ENCODE measurements at places on chromosomes 16 and 17.

DNA sequence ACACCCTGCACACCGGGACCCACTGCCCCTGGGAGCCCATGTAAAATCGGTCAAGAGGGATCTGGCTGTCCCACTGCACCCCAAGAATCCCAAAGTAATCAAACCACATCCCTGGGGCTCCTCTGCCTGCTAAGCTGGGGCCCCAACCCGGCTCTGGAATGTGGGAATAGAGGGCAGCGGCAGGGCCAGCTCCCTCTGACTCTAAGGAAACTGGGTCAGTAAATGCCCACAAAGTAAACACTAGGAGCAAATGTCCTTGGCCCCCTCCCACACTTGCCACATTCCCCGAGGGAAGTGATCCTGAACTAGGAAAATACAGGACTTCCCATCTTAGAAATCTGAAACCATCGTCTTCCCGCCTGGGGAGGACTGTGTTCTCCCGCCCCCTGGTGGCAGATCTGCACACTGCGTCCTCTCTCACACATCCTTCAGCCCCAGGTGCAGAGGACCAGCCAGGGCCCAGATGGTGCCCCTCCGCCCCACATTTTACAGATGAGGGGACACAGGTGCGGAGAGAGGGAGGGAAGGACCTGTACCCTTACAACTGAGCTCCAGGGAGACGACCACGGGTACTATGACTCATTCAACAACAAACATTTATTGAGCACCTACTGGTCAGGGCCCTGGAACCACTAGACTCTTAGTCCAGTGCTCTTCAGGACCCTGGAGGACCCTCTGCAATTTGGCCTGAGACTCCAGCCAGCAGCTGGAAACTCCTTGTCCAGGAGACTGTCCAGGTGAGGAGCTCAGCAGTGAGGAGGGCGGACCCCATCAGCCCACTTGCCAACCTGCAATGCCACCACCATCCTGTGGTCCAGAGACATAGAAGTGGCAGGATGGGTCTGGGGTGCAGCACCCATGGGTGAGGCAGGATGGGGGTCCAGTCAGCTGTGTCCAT lies 10.1 kb downstream of the P3H4 start:
- peak; percentile 87 for DNase-seq

DNA sequence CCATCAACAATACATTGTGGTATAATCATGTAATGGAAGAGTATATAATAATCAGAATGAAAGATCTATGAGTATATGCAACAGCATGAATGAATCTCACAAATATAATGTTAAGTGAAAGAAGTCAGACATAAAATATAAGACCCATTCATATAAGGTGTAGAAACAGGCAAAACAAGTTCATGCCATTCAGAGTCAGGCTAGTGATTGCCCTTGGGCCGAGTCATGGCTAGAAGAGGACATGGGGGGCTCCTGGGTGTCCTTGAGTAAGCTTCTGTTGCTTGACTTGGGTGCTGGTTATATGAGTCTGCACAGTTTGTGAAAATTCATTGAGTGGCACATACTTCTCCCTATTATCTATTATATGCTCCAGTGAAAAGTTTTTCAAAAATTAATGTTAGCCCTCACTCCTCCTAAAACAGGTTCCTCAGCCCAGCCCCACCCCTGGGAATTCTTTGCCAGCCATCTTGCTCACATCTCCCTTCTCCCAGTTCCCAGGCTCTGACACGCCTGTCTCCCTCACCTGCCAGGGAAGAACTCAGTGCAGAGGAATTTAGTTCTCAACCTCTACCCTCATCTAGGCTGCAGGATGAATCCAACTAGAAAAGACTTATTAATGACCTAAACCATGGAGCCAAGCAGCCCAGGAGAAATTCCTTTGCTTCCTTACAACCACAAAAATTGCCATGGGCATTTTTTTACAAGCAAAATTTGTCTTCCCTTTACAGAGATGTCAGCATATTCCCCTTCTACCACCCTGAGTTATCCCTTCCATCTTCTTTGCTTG lies 52.4 kb upstream of the NFAT5 start:
- DNase-seq = no peak

- DNase-seq = peak; percentile 78
Measured at GRCh38 chr17:46770818-46771560, 47.5 kb downstream of the WNT3 start.

DNA sequence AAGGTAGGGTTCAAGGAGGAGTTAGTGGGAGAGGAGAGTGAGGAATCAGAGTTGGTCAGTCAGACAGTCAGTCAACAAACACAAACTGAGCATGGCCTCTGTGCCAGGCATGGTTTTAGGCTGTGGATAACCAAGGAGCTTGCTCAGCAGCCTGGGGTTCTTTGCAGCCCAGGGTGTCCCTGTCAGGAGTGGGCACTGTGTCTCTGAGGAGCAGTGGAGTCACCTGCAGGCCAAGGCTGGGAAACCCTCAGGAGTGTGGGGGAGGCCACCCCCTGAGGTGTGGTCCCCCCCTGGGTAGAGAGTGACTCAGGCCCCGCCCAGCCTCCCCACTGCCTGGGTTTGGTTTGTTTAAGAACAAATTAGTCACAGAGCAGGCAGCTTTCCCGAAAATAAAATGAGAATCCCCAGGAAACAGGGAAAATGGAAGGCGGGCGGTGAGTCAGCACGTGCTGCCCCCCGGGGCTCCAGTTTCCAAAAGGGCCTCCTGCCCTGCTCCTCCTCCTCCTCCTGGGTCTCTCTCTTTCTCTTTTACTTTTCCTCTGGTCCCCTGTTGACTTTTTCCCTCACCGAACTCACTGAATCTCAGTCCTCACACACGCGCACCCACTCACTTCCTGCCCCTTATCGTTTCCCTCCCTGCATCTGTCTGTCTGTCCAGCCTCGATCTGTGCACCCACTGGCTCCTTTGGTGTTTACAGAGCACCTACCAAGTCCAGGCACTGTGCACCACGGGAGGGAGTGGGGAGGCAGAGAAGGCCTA lies 44.3 kb downstream of the SOCS3 start:
- DNase-seq = no peak

- no peak for DNase-seq
Measured at GRCh38 chr16:65662256-65662655, 540.4 kb upstream of the CDH11 start.

GRCh38 chr17:57016764-57017116 lies 38.8 kb downstream of the SCPEP1 start:
- no peak for DNase-seq

- no peak for DNase-seq
Measured at GRCh38 chr17:64639516-64639915, 22.6 kb downstream of the SMURF2 start.

- peak; percentile 17 for DNase-seq
Measured at GRCh38 chr16:24755201-24755874, 25.9 kb downstream of the TNRC6A start.

DNA sequence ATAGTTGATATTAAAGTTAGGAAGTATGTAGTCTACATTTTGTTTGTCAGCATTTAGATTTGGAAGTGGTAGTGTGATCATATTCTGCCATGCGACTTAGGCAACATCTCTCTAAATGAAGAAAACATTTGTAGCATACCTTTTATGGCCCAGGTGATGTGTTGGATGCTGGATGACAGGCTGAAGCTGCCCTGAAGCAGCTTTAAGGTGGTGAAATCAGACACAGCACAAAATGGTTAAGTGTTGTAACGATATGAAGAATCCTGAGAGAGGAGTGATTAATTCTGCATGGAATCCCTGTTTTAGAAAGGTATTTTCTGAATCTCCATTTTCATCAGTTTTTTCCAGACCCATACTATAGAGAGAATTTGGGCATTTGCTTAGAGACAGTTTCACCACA lies 28.3 kb downstream of the AATF start:
- DNase-seq = no peak

- DNase-seq = peak; percentile 61
Measured at GRCh38 chr16:11632455-11632939, 35.8 kb upstream of the SNN start.

GRCh38 chr17:16942141-16943031 lies 29.5 kb downstream of the TNFRSF13B start:
- no peak for DNase-seq

GRCh38 chr16:89046491-89046890 lies 47.2 kb upstream of the ACSF3 start:
- no peak for DNase-seq

DNA sequence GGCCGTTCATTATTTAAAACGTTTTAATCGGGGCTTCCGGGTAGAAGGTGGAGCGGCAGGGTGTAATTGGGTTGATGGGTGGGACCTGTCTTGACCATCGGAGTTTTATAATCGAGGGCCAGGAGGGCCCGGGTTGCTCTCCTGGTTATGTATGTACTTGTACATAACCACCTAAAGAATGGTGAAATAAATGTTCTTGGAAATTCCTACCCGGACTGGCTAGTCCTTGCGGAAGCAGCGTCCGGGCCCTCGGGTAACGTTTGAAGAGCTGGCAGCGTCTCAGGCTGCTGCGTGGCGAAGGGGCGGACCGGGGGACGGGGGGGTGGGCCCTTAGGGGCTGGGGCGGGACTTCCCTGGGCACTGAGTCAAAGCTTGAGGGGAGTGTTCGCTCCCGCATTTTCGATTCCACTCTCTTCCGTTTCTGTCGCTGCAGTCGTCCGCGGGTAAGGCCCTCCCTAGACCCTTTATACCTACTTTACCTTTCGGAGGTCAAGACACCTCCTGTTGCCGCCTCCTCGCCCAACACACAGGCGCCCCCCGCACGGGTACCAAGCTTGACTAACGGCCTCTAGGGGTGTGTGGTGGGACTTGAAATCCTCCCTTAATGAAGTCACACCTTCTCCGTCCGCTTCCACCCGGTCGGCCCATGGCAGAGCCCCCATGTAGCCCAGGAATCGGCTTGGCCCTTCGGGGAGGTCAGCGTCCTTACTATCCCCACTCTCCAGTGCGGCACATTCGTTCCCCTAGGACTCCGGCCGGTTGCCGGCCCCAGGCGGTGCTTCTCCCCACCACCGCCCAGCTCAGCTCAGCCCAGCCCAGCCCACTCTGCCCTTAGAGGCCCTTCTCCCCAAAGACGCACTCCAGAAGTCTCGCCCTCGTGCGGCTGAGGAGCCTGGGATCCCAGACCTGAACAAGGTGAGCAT lies at the start of gene TMEM106A:
Gene TMEM106A (plus strand): TSS at position 396 of the 923 bp plus-strand sequence. CDS start 1,167 bp downstream, outside the sequence.
- peak; percentile 82 for DNase-seq

DNA sequence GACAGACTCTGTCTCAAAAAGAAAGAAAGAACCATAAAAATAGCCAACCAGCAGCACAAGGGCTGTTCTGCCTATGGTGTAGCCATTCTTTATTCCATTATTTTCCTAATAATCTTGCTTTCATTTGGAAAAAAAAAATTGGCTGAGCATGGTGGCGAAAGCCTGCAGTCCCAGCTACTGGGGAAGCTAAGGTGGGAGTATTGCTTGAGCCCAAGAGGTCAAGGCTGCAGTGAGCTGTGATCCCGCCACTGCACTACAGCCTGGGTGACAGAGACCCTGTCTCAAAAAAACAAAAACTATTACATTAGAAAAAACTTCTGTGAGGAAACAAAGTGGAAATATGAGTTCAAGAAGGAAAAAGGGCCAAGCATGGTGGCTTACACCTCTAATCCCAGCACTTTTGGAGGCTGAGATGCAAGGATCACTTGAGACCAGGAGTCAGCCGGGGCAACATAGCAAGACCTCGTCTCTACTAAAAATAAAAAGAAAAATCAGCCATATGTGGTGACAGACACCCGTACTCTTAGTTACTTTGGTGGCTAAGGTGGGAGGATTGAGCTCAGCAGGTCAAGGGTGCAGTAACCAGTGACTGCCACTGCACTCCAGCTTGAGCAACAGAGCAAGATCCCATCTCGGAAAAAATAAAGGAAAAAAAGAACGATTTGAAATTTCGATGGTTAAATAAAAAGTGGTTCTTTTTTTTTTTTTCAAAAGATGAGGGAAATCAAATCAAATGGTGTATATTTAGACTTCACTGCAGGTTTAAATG lies 2.5 kb downstream of the DCAKD start:
- no peak for DNase-seq

GRCh38 chr17:40122136-40122998 lies 596 bp downstream of the MSL1 start:
- peak; percentile 79 for DNase-seq

- DNase-seq = peak; percentile 69
Measured at GRCh38 chr16:70694088-70694867, 8.4 kb upstream of the MTSS2 start.

GRCh38 chr16:68902003-68902968 lies 59.0 kb downstream of the TANGO6 start:
- DNase-seq = peak; percentile 75

DNA sequence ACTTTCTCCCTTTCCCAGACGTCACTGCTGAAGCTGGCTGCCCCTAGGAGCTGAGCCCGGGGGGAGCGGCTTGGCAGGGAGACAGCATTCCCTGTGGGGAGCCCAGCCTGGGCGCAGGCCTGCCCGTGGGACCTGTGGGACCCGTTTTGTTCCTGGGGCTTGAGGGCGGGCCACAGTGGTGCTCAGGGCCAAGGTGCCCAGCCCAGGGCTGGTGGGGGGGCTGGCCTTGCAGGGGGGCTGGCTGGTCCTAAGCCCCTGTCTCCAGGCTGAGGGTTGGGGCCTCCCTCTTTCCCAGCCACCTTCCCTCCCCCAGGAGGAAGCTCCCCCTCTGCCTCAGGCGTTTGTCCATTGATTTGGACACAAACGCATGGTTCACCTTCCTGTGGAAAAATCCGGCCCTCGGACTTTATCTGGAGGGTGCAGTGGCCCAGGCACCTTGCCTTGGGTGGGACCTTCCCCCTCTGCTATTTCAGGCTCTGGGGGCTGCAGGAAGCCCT lies 4.4 kb downstream of the NHERF2 start:
- DNase-seq = no peak

DNA sequence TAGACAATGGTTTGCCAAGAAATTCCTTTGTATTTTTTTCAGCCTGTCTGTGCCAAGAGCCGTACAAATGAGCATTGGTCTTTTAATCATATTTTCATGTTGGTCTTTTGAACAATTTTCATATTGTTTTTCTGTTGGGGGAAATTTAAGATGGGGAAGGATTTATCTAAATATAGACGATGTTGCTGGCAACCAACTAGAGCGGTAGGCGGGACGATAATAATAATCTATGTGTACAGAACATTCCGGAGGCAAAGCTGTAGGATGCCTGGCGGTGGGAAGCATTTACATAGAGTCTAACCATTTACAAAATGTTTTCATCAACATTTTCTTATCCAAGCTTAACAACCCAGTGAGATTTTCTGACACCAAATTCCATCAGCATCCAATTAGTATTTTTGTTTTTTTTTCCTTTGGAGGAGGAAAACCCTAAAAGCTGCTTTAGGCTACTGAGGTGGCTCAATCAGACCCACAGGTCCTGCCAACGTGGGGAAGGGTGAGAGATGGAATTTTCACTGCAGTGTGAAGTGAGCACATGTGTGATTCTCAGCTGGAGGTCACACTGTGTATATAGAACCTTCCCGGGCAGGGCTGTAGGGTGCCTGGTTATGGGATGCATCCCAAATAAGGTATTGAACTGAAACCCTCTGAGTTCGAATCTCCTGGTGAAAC lies 11.7 kb upstream of the SEC14L1 start:
- DNase-seq = no peak

DNA sequence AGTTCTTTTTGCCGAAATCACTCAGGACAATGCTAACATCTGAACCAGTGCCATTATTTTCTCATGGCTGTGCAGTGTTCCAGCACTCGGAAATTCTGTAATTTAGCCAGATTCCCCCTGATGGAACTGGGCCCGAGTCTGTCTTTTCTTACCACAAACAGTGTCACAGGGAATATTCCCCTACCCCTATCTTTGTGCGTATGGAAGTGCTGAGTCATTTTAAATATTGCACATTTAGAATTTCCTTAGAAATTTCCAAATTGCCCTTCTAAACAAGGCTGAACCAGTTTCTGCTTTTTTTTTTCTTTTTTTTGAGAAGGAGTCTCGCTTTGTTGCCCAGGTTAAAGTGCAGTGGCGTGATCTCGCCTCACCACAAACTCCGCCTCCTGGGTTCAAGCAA lies 88.0 kb upstream of the CREBBP start:
- no peak for DNase-seq
